ENCODE measurements at places on chromosomes 3 and 15.

DNA sequence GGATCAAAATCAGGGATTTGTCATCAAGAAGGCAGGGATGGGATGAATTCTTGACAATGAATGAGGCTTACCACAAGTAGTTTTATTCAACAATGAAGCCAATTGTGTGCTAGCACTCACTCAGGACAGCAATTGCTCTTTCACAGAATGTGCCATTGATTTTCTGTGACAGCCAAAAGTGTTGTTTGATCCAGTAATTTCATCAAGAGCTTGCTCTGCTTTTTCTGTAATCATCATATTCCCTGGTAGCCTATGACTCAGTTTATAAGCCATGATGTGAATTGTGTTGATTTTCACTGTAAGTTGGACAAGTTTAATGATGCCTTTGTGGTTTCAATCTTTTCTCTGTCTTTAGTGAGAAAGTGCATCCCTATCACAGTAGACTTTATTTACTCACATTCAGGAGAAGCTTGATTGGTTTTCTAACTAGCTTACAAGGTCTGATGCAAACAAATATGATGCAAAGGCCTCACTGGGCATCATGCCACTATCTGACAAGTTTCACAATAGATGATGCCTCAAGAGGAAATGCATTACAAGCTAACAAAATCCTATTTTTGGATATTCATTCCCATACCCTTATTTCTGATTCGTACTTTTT, 13.6 kb upstream of the CSRNP1 start:
- DNase-seq = no peak

DNA sequence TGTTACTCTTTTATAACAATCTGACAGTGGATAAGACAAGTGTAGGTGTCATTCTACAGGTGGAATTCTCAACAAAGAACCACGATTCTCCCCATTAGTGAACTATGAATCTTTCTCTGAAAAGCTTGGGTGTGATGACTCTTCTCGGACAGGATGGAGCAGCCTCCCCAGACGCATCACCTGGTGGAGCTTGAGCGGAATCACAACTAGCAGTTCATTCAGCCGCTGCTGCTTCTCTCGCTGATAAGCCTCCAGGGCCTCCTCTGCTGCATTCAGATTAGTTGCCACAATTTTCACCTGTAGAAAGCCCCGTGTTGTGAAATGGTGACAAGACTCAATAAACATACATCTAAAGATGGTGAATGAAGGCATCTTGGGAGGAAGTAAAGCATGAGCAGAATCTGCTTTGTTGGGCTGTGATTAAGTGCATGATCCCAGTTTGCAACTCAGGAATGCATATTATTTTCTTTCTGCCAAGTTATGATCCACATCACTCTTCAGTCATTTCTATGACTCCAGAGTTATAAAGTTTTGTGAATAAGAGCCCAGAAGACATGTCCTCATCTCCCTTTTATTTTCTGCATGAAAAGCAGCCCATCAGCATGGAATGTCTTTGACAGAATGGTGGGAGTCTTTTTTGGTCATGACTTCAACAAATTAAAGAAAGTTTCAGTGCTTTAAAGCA, 93.6 kb downstream of the BOC start:
- no peak for DNase-seq

DNA sequence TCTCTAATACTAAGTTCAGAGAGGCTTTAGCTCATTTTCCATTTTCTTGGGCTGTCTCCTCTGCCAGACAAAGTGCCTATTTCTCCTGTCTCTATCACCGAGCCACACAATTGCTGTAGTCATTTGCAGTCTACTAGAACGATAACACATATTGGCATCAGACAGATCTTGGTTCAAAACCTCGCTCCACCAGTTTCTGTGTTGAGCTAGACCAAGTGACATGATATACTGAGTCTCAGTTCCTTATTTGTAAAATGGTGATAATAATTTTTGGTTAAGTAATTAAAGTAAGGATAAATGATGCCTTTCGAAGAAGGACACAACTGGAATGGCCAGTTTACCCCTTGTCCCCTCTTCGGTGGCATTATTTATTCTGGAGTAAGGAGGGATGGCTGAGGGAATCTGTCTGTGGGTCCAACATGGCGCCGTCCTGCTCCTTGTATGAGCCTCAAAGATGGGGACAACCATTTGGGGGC, 398 bp upstream of the RAB7A start:
- DNase-seq = no peak

DNA sequence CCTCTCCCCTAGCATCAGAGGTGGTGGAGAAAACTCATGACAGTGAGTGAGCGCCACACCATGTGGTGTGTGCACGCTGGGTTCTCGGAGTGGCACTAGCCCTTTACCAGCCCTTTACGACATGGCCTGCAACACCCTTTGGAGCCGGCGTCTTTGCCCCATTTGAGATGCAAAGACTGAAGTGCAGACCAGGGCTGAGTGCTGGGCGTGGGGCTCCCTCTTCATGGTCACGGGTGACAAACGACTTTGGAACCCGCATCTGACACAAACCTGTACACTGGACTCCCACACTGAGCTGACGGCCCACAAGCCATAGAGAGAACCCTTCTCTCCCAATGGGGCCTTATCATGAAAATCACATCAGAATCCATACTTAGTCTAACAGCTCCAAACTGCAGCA, 76.8 kb upstream of the ALDH1L1 start:
- DNase-seq = no peak

- no peak for DNase-seq
These were observed 14.7 kb downstream of the IGF1R start for GRCh38 chr15:98663045-98663444.

DNA sequence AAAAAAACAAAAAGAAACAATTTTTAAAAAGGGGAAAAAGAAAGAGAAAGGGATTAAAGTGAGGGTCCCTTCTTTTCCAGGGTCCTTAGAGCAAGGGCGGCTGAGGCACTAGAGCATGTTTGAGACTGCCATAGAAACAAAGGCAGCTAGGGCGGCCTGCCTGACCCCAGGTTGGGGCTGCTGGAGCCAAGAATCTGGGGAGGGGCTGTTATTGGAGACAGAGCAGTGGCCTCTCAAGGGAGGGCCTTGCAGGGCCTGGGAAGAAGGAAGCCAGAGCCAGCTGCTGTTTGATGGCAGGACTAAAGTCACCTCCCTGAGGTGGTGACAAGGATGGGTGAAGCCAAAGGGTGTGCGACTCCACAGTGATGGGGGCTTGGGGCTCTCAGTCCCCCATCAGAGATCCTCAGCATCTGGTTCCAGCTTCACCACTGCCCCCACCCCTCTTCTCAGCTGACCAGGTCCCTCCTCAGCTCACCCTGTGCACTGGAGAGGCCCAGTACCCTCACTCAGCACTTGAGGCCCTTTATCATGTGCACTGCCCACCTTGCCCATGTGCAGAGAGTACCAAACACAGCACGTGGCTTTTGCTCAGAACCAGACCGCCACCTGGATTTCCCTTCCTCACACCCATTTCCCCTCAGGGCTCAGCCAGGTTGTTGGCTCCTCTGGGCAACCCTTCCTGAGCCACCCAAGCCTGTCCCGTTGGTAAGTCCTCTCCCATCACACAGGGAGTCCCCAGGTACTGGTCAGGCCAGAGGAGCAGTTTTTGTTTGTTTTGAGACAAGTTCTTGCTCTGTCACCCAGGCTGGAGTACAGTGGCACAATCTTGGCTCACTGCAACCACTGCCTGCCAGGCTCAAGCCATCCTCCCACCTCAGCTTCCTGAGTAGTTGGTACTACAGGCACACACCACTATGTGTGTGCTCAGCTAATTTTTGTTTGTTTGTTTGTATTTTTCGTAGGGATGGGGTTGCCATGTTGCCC, 1.7 kb downstream of the TMEM89 start:
- DNase-seq = no peak

- DNase-seq = no peak
These were observed 16.2 kb downstream of the MB21D2 start for GRCh38 chr3:192901435-192901834.

DNA sequence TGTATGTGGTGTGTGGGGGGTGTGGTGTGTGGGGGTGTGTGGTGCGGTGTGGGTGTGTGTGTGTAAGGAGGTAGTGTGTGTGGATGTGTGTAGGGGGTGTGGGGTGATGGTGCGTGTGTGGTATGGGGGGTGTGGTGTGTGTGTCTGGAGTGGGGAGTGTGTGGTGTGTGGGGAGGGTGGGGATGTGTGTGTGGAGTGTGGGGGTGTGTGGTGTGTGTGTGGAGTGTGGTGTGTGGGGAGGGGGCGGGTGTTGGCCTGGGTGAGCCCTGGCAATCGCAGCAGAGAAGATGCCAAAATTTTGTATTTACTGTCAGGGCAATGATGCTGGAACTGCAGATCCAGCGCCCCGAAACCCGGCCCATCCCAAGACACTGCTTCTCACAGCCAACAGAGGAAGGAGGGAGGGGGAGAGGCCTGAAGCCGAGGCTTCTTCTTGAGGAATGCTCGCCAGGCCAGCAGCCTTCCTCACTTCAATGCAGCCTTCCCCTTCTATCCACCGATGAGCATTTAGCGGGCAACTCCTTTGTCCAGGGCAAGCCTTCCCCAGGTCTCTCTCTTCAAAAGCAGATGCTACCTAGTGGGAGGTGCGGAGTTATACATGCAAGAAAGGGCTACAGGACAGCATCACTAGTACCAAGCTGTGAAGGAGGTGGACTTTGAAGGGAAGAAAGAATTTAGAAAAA, 11.9 kb upstream of the SRP14 start:
- DNase-seq = no peak

DNA sequence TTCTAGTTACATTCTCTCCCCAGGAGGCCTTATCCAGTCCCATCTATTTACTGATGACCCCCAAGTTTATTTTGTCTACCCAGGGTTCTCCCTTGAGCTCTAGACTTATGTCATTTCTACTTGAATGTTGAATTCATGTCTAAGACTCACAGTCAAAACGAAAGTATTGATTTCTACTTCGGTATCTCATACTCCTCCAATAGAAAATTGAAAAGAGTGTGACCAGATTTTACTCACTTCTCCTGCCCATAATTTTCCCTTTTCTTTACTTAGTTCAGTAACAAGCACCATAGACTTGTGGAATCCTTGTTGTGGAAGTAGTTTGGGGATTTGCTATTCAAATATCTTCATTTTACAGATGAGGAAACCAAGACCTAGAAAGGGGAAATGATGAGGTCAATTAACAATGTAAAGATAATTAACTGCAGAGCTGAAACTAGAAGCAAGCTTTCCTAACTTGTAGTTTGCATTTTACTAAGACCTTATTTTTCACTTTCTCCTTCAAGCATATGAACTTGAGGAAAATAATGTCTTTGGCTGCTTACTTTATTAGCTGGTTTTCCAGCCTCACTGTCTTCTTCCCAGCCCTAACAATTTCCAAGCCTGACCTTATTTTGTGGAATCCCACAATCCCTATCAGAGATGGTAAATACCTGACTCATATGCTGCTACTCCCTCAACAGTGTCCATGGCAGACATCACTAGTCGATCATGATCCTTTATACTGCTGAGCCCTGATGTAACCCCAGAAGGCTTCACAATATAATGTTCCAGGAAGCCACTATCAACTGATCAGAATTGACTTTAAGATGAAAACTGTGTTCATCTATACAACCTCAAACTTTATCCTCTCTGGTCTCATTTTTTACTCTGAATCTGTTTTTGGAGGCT, 123.9 kb upstream of the AGBL1 start:
- no peak for DNase-seq

DNA sequence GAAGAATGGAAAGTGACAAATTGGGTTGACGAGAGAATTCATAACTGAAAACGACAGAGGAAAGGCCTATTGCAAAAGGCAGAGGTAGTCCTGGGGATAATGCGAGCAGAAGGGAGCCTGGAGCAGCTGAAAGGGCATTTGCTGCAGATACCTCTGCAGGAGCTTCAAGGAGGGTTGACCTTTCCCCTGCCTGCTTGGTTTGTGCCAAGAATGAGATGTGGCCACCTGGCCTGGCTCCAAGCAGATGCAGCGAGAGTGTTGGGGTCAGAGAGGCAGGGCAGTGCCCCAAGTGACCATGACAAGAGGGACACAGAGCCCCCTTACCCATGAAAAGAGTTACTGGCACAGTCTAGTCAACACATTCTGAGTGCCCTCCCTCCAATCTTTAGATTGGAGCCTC, 43.5 kb downstream of the SLC41A3 start:
- DNase-seq = no peak

- no peak for DNase-seq
These were observed 403.5 kb downstream of the DIPK2A start for GRCh38 chr3:144375088-144375487.

- no peak for DNase-seq
These were observed 154.3 kb upstream of the CCDC54 start for GRCh38 chr3:107222907-107223306.
